Gastrocnemius medialis (tissue), 4 donors: ENCODE measurements at places on chromosomes 2 and 18. TPM values are rescaled to one million over a fixed set of nuclear protein-coding genes. Genes with fewer than 3 reads are reported as not detected.

Gene IMPACT
- 9.8 TPM for total RNA-seq

Gene DOK1
- 4.1 TPM for total RNA-seq

- DNase-seq = no peak
Observed at GRCh38 chr2:66683599-66683998, 248.7 kb downstream of the MEIS1 start.

Gene C1QL2
- not detected for total RNA-seq

Gene POTEI
- total RNA-seq = not detected

GRCh38 chr2:161946489-161947107 is 127.4 kb downstream of the DPP4 start:
- DNase-seq = no peak

GRCh38 chr18:79405781-79406575 is 10.2 kb downstream of the NFATC1 start:
- peak; percentile 59 for DNase-seq

Gene MYL12A
- total RNA-seq = 526 TPM

Gene PRSS56
- total RNA-seq = 3.2 TPM
